Uterus (tissue), 4 donors: ENCODE measurements at places on chromosomes 11 and 22.

DNA sequence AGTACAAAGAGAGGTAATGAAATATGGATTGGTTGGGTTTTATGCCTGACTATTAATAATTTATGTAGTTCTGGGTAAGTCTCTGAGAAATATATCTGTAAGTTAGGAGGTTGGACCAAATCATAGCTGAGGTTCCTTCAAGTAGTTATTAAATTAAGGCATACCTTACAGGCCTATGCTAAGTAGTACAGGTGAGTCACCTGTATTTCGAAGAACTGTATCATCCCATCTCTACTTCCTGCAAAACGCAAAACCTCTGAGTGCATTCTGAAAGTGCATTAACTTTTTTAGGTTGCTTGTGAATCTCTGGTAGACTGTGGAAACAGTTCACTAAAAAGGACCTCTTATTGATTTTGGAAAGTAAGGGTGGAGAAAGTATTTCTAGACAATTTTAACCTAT lies 37.1 kb downstream of the APOL5 start:
- no peak for DNase-seq

DNA sequence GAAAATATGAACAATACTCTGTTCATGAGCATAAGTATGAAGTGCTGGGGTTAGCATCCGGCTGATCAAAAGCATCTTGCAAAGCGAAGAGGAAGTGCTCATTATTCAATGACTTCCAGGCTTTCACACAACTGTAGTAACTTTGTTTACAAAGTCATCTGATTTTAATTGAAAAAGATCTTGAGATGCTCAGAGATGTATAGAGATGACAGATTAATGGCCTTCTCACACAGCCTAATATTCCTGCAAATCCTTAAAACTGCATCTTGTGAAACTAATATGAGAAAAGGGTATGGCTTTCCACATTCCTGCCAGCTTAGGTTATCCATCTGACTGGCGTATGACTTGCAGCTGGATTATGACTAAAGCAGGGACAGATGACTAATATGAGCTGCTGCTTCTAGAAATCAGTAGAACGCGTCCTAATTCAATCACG lies 125.4 kb downstream of the CASP12 start:
- no peak for DNase-seq

DNA sequence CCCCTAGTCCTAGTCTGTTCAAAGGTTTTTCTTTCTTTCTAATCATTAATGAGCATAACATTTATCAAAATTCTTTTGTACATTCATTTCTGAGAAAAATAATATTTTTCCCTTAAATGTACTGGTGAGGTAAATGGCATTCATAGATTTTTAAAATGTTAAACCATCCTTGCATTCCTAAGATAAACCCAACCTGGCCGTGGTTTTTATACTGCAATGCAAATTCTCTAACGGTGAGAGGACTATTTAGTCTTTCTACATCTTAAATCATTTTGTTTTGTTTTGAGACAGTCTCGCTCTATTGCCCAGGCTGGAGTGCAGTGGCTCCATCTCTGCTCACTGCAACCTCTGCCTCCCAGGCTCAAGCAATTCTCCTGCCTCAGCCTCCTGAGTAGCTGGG lies 40.6 kb downstream of the TRMU start:
- no peak for DNase-seq

- DNase-seq = no peak
Observed at GRCh38 chr11:6648501-6648900, 7.1 kb downstream of the DCHS1 start.

DNA sequence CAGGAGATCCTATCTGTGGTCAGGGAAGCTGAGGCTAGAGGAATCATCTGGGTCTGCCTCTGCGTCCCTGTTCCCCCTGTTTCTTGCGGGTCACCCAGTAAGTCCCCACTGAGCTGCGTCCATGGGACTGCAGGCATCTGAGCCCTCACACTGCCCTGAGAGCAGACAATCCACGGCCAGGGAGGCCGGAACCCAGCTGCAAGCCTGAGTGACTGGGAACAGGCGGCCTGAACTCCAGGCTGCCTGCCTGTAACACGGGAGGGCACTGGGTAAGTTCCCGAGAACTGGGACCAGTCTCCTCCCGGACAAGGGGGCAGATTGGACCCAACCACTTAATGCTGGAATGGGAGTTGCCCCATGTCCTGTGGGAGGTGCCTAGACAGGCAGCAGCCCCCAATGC lies 727.4 kb downstream of the BRD1 start:
- DNase-seq = no peak

GRCh38 chr11:129146191-129146590 lies 45.9 kb downstream of the ARHGAP32 start:
- DNase-seq = no peak
